ENCODE measurements at places on chromosomes 5 and 9.

GRCh38 chr5:150763023-150763769 is 4.4 kb upstream of the DCTN4 start:
- DNase-seq, result no peak

DNA sequence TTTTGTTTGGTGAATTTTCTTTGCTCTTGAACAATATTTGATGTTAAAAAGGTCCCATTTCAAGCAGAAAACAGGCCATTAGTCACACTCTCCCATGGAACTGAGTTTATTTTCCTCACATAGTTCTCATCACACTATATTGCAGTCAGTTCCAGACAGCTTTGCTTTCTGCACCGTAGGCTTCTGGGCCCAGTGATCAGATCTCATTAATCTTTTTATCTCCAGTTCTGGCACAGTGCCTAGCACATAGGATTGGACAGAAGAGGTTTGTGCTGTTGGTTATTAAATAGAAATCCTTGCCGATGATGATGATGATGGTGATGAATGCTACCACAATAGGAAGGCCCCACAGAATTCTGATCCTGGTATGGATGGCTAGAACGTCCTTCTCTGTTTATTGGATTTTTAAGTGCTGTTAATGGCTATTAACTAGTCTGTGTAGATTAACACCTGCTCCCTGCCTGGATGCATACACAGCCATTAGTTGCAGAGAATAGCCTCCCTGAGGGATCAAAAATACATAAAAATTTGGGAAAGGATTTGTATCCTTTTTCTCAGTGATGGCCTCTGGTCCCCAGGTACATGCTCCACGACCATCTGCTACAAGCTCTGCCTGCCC is 52.0 kb upstream of the NTRK2 start:
- no peak for DNase-seq

DNA sequence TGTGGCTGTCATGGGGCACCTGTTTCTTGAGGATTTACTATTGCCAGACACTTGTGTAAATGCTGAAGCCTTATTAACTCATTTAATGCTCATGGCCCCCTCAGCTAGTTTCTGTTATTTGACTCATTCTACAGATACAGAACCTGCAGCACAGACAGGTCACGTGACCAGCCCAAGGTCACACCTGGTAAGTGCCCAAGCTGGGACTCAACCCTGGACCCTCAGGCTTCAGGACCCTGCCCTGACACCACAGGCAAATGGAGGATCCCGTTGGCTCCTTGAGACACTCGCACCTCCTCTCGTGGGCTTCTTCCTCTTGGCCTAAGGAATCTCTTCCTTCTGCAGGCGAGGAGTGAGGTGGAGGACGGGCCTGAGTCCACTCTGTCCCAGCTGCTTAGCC is 10.6 kb upstream of the NEURL1B start:
- no peak for DNase-seq

GRCh38 chr5:68215898-68216244 is 315 bp downstream of the PIK3R1 start:
- DNase-seq, result no peak

GRCh38 chr5:103519550-103519949 is 43.0 kb downstream of the NUDT12 start:
- DNase-seq, result no peak

DNA sequence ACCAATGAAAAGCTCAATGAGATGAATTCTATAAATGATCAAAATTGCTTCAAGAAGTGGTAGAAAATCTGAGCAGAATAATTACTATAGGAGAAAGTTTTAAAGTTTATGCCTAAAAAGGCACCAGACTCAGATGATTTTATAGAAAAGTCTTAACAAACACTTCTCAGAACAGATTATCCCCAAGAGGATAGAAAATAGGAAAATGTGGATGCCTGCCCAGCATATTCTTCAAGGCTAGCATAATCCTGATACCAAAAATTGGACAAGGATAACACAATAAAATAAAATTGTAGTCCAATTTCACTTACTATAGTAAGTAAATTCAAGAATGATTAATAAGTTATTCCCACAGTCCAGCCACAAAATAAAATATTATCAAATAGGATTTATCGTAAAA is 397.0 kb downstream of the NR2F1-AS1 start:
- no peak for DNase-seq

- DNase-seq, result no peak
These were observed 65.4 kb upstream of the ANKRD55 start for GRCh38 chr5:56298336-56299090.

- no peak for DNase-seq
These were observed 43.8 kb upstream of the NKD2 start for GRCh38 chr5:964821-965220.

GRCh38 chr5:54988218-54988617 is 2.8 kb upstream of the ESM1 start:
- no peak for DNase-seq

DNA sequence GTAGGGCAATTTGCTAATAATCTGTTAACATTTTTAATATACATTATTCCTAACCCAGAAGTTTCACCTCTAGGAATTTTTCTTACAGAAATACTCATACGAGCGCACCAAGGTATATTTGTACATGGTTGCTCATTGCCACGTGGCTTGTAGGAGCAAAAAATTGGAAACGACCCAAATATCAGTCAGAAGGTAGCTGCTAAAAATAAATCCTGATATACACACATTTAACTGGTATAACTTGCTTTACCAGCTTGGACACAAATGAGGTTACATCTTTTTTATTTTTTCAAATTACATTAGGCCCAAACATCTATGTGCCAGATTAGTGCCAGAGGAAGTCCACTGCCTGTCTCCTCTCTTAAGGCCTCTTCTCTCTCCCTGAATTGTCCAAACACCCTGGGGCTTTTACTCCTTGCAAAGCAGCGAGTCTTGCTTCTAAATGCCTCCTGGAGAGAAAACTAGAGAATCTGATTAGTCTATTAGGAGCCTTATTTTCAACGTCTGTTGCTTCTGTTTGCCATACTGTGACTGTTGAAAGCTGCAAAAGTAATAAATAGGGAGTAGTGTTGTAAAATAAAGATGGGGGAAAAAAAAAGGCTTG is 92.0 kb upstream of the SSBP2 start:
- DNase-seq, result no peak

DNA sequence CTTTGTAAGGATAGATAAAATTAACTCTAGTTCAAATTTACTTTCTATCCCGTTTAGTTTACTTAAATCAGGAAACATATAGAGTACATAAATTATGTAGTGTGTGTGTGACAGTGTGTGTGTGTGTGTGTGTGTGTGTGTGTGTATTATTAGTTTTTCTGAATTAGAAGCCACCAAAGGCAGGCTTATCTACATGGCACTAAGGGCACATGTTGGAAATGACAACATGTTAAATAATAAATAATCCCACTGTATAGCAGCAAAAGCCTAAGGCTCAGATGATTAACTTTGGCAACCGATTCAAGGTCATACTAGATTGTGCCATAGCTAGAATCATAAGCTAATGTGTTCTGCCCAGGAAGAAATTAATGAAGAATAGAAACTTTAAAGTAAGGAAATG is 54.6 kb downstream of the MEGF9 start:
- no peak for DNase-seq

DNA sequence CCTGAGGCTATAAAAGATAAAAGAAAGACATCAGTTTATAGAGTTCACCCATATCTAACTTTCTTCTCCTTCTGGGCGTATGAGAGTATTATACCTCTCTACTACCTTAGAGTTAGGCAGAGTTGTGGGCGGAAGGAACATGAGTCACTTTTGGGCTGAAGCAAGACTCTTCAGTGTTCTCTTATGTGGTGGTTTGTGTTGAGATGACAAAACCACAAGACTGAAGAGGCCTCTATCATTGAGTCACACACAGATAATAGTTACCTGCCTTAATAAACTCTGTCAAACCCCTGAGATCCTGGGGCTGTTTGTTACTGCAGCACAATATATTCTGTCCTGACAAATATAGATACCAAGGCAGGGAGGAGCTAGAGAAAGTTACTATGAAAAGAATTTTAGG is 184.2 kb downstream of the EFNA5 start:
- no peak for DNase-seq

DNA sequence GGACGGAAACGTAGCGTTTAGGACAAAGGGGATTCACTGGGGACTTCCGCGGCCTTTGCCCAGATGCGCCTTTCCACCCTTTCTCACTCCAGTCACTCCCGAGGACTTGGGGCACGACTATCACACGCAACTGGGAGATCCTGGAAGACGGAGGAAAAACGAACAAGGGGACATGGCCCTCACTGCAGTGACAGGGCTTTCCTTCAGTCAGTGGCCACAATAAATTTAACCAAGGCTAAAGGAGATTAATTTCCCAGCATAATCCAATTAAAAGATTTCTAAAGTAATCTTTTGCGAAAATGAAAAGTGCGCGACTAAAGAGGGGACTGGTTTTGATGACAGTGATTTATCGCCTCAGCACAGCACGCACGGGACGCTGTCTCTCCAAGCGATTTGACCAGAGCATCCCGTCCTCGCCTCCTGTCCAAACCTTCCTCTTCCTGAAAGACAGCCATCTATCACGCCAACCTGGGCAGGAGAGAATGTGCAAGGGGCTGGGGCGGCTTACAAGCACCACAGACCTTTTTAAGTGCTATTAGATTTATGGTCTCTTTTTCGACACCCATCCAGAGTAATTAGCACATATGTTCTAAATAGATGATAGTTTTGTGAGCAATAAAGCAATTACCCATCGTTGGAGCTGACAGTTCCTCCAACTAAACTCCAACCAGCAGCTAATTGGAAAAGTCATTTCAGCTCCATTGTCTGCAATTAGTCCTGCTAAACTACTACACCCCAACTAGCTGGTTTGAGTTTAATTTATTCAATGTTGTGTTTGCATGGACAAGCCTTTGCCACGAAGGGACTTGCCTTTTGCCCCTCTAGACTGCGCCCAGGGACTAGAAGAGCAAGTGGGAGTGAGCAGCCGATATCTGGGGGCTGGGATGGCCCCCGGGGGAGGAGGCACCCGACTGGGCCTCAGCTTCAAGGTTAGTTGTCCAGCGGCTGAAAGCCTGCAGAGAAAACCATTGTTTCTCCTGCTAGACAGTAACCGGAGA is 7.4 kb downstream of the NR2F1-AS1 start:
- no peak for DNase-seq

- DNase-seq, result no peak
These were observed 138.3 kb downstream of the PBX3 start for GRCh38 chr9:125885405-125886034.

DNA sequence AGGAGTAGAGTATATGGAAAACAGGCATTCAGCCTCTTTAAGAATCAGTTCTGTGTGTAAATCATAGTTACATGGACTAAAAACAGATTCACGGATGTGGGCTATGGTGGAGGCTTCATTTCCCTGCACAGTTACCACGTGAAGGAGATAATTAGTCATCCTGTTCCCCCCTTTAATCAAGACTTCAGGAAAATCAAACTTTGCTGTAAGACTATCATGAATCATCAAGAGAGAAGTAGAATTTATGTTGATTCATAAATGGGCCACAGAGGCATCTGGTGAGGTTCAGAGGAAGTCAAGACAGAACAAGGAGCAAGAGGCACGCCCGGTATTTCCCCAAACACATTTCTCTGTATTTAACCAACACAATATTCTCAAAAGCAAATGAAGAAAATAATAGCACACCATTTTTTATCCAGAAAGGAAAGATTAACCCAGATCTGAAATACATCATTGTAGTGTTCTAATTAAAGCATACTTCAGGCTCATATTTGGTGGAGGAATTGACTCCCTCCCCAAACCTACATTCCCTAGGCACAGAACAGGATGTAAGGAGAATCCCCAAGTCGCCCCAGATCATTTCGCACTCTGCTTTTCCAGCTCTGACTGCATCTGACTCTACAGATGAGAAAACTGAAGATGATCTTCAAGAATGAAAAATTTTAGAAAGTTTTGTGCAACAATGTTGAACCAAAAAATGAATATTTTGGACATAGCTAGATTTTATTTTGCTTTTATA is 175.8 kb upstream of the GAS1 start:
- no peak for DNase-seq

- no peak for DNase-seq
These were observed 80.3 kb downstream of the RXRA start for GRCh38 chr9:134406366-134407120.

GRCh38 chr5:35651002-35651756 is 33.5 kb downstream of the SPEF2 start:
- peak; percentile 49 for DNase-seq

DNA sequence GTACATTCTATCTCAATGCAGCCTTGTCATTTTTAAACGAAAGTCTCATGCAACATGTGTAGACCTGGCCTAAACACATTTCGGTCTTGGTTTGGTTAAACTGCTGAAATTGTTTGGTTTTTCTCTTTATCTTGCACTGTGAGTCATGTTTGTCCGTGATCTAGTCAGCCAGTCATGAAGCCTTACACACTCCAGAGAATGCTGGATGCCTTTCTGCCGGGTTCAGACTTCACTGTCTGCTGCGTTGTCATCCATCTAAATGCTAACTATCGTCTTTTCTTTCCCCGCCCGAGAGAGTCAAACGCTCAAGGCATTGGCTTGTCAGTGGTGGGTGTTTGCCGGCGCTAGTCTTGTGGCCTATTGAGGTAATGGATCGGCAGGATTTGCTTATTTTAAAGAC is 1194.6 kb upstream of the WWC1 start:
- DNase-seq, result no peak

DNA sequence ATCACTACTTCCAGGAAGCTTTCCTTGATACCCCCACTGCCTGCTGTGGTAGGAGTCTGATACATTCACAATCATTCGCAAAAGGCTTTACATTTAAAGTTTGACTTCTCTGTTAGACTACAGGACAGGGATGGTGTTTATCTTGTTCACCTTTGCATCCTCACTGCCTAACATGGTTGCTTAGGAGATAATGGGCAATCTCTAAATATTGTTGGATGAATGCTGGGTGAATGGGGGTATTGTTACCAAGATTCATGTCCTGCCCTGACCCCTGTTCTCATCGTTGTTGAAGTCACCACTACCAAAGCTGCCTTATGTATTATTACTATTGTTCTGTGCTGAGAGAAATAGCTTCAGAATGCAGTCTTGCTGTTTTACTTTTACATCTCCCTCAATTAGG is 7.7 kb upstream of the TMEFF1 start:
- no peak for DNase-seq

GRCh38 chr9:92564982-92565381 is 29.2 kb upstream of the ECM2 start:
- no peak for DNase-seq

- no peak for DNase-seq
These were observed 957 bp downstream of the PRELID1 start for GRCh38 chr5:177304392-177305119.

DNA sequence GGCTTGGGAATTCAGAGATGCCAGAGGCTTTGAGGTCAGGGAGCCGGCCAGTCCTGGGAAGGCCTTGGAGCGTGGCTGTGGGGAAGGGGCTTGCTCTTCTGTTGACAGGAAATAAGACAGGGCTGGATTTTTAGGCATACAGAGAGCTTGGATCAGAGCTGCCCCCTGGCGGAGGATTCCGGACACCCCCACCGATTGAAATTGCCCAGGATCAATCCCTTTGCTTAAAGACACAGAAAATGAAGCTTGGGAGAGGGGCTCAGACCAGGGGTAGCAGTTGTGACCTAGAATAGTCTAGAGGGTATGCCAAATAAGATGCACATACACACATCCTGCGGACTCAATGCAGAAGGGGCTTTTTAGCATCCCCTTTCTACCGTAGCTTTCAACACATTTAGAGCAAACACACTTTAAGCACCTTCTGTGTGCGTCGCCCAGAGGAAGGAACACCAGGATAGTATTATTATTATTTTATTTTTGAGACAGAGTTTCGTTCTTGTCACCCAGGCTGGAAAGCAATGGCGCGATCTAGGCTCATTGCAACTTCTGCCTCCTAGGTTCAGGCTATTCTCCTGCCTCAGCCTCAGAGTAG is 1.7 kb upstream of the NTMT1 start:
- DNase-seq, result no peak

- no peak for DNase-seq
These were observed 27.3 kb downstream of the PUM3 start for GRCh38 chr9:2816476-2817141.

Measured in HS-27A (cell line).